ENCODE measurements at places on chromosomes 2 and 18.

DNA sequence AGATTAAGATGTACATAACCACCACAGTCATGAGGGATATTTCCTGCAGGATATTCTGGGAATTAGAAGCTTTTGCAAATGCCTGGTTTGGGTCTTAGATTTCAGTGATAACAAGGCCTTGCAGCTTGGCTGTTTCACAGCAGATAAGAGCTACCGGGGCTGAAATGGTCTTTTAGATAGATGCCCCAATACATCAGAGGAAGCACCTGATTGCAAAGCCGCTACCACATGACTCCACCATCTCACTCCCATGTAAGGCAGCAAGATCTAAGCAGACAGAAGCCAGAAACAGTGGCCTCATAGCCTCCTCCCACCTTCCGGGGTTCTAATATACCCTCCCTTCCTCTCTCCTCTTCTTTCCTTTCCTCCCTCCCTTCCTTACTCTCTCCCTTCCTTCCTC is 31.1 kb upstream of the EPG5 start:
- DNase-seq: peak; percentile 31

DNA sequence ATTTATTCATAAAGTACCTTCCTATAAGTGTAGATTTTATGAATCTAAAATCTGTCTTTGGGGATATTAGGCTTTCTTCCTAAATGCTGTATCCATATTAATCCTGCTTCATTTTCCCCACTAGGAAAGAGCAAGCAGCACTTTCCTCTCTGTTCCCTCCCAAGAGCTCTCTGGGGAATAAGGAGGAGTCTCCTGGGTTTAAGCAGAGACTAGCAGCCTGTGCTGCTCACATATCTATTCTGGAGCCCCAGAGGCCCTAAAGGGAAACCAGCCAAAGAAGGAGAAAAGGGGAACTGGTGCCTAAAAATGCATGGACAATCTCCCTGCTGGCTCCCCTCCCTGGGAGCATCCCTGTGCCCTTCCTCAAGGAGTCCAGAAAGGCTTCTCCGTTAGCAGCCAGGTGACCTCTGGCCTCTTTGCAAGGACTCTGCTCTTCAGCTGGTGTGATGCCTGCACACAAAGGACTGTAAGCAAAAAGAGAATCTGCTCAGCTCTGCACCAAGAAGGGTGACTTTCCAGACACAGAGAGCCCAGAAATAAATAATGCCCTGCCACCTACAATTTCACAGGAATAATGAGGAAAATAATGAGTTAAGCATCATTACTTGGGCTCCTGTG is 270.6 kb downstream of the SS18 start:
- DNase-seq: no peak

DNA sequence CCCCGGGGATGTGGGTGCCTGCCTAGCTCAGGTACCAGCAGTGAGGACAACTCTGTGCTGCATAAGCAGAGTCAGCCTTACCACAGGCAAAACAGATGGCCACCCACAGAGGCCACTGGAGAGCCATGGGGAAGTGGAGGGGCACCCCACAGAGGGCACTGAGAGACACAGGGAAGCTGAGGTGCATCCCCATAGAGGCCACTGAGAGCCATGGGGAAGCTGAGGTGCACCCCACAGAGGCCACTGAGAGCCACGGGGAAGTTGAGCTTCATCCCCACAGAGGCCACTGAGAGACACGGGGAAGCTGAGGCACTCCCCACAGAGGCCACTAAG is 134.1 kb upstream of the EPAS1 start:
- no peak for DNase-seq

GRCh38 chr2:67846370-67847070 is 216.3 kb downstream of the C1D start:
- peak; percentile 50 for DNase-seq

DNA sequence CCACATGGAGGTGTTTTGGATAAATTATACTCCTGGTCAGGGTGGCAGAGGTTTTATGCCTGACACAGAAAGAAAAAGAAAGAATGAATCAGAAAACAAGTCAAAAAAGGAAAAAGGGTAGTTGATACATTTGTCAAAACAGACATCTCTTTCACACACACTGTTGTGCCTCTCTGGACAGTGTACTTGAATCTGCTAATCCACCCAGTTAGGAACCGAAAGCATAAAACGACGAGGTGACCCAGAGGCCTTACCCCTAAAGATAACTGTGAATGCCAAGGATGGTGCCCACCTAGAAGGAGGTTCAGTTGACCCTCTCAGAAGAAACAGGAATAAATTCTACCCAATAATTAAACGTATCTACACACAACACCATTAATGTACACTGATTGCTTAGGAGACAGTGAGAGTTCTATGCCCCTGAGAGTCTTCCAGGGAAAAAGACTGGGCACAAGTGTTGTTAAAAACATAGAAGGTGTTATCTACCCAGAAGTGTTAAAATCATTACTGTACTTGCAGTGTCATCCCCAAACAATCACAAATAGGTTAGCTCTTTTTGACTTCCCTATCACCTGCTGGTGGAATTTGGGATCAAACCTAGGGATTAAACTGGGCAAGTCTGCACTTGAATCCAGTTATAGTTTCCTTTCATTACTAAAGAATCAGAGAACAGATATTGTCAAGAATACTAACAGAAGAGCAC is 123.2 kb upstream of the DNAJC10 start:
- no peak for DNase-seq

- DNase-seq: no peak
Measured at GRCh38 chr2:241011296-241011600, 12.8 kb downstream of the SNED1 start.

GRCh38 chr2:167318581-167318980 is 430.3 kb downstream of the XIRP2 start:
- no peak for DNase-seq

- no peak for DNase-seq
Measured at GRCh38 chr2:81940266-81940955, 1635.9 kb upstream of the LRRTM1 start.

DNA sequence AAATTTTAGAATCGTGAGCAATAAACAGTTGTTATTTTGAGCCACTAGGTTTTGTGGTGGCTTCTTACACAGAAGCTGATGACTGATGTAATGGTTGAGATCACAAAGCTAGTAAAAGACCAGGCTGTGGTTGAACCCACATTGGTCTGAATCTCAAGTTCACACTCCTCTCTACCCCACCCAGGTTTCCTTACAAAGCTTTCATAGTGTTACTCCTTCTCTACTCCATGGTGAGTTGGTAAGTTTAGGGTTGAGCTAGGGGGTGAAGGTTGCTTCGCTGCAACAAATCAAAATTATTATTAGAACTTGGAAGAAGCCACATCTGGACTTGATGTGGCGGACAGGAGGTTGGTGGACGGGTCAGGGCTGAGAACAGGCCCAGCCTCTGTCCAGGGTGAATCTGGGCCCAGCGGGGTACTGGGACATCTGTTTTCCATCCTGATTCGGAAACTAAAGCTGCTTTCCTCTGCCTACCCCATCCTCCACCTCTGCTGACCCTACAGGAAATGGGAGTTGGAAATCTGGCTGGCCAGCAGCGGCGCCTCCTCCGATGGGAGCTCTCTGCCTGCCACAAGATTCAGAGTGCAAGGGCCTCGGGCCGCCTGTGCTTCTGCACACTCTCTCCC is 86.3 kb downstream of the ZFP36L2 start:
- no peak for DNase-seq

DNA sequence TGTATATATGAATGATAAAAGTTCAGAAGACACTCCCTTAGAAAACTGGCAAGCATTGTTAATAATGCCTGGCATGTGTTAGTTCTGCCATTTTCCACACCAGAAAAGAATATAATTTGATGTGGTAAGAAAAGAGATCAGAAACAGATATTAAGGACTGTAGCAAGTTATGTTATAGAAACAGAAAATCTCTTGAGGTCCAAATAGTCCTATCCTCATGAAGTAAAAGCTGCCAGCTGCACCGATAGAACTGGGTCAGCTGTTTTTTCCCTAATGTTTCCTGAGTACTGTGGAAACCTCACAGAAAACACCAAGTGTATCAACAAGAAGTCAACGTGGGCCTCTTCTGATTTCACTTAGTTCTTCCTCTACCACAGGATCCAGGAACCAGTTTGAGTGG is 56.9 kb upstream of the SDC1 start:
- no peak for DNase-seq

DNA sequence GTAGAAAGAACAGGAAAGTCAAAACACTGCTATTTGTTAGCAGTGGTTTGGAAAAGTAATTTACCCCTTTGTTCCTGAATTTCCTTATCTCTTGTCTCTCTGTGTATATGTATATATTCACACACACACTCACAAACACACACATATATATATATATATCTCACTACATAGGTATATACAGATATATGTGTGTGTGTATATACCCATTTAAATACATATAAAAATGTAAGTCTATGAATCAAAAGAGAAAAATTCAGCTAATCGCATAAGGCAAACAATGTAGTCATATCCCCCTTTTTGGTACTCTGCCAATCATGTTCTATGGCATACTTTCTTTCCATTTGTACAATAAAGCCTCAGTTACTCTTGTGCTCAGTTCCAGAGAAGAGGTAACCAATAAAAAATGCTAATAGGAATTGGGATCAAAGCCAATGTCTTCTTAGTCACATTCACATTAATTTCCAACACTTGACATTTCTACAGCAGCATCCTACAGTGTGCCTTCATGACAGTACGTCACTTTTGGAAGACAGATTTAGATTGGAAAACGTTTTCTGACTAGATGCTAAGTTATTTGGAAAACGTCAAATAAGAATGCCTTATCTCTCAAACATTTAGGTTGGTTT is 94.6 kb downstream of the MC4R start:
- DNase-seq: no peak

DNA sequence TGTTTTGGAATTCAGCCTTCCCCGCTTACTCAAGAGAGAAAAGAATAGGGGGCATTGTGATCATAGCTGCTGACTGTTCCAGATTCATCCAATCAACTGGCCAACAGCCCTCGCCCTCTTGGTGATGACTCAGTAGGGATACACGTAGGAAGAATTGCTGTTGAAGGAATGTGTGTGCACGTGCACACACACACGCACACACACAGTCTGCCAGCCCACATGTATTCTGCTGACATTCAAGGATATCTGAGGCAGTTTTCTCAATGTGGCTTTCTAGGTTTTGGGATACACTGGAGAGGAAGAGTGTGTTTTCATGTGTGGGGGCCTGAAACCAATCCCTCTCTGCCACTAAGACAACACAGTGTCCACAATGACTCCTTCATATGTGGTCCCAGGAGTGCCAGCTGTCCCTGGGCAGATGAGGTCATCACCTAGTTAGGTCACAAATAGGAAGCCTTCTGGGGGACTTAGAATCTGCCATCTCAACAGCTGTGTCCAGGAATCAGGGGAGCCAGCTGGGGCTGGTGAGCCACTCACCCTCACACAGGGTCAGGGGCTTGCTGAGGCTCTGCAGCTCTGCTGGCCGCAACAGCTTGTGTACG is 352.6 kb downstream of the SS18 start:
- no peak for DNase-seq

DNA sequence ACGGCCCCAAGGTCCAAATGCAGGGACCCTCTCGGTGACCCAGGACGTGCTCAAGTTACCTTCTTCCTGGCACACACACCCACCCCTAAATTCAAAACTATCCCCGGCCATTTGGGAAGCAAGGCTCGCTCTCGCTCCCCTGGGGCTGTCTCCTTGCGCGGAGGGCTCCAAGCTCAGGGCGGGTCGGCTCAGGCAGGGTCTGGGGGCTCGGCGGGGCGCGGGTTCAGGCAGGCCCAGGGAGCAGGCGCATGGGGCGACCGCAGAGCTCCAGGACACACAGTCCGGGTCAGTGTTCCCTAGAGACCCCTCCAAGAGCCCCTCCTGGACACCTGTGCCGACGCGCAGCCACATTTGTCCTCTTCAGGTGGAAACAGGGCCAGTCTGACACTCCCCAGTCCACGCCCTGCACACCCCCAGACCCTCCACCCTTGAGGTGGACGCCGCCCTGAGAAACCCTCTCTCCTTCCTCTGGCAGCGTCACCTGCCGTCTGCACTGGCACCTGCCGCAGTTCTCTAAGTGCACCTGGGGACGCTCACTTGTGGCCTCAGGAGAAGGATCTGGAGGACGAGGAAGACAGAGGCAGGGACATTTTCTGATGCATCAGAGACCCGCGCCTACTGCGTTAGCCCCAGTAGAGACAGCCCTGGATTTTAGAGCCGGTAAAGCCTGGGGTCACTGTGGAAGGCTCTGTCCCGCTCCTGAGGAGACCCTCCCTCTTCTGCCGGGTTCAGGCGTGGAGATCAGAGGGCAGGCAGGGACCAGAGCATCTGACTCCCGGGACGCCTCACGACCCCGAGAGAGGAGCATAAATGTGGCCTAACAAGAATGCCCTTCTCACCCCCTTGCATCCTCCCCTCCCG is 138.8 kb downstream of the TWIST2 start:
- no peak for DNase-seq

- DNase-seq: no peak
Measured at GRCh38 chr18:74774486-74774885, 176.8 kb downstream of the ZNF407 start.

DNA sequence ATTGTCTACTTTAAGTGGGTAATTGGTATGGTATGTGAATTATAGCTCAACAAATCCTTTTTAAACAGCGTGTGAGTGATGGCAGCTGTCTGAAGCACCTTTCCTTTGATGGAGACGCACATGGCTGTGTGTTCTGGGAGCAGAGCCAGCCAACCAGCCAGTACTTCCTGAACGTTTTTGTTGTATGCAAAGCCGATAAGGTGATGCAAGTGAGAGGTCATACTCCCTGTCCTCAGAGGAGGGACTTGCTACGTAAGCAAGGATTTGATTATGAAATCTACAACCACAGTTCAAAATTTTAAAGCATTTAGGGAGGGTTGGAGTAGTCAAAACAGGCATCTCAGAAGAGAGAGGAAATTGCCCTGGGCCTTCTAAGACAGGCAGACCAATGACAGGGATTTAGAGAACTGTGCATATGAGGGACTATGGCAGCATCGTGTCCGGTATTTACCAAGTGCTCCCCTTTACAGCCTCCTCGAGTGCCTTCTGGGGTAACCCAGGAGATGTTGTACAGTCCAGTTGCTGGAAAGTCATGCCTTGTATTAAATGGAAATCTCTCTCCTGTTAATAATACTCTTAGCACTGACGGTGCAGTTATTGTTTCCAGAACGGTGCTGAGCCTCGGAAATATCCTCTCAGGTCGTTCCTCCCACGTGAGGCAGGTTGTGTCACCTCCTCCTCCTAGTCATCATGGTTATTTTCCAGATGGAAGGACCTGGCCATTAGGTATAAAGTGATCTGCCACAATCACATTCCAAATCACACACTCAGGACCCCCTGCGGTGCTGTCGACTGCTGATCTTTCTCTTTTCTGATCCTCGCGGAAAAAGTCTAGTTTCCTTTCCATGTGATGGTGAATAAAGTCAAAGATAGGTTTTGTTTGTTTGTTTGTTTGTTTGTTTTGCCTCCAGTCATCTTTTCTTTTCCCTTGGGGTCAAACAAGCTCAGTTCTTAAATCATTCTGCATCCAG is 28.4 kb downstream of the ARHGEF4 start:
- no peak for DNase-seq
